Mesangial cell (primary cell): ENCODE measurements at places on chromosomes 7 and 10. TPM values are rescaled to one million over a fixed set of nuclear protein-coding genes. Genes with fewer than 3 reads are reported as not detected.

Gene TAS2R4
- total RNA-seq: 0.25 TPM in 1 of 2 replicates, not detected in the other

Gene ZNHIT1
- total RNA-seq: 94.8 and 117 TPM in 2 replicates

Gene AGFG2
- total RNA-seq: 11.8 and 20.7 TPM in 2 replicates

Gene CYCS
- 21.3 and 55.9 TPM in 2 replicates for total RNA-seq

Gene SH2D4B
- total RNA-seq: under 0.01 TPM in 1 of 2 replicates, not detected in the other

Gene TRIM24
- total RNA-seq: 18.3 and 18.9 TPM in 2 replicates

Gene SEMA4G
- total RNA-seq: 1.6 and 18.0 TPM in 2 replicates

Gene MCMBP
- total RNA-seq: 36.1 and 50.2 TPM in 2 replicates

Gene PCGF5
- total RNA-seq: 21.6 and 22.7 TPM in 2 replicates

Gene EPO
- total RNA-seq: not detected in 2 replicates

Gene SLC39A12
- not detected in 2 replicates for total RNA-seq

Gene SUN3
- total RNA-seq: 0.51 TPM in 1 of 2 replicates, not detected in the other

Gene UCN3
- not detected in 2 replicates for total RNA-seq

Gene LDB3
- under 0.01 and 0.13 TPM in 2 replicates for total RNA-seq

Gene CARD11
- total RNA-seq: 17.6 and 38.8 TPM in 2 replicates

Gene UCMA
- not detected in 2 replicates for total RNA-seq

Gene C10orf105
- total RNA-seq: not detected in 2 replicates

Gene PAX4
- not detected in 2 replicates for total RNA-seq

Gene SEMA3C
- total RNA-seq: 72.4 and 161 TPM in 2 replicates

Gene HTR7
- 0.13 and 0.49 TPM in 2 replicates for total RNA-seq

Gene LRRC61
- total RNA-seq: 21.7 and 40.2 TPM in 2 replicates

Gene IGF2BP3
- total RNA-seq: 27.7 and 39.0 TPM in 2 replicates

Gene TCAF2
- total RNA-seq: 0.38 and 0.98 TPM in 2 replicates

Gene TCF7L2
- 6.2 and 8.9 TPM in 2 replicates for total RNA-seq

Gene HABP2
- total RNA-seq: 0.16 and 1.3 TPM in 2 replicates

Gene TRIM73
- 0.89 TPM in 1 of 2 replicates, not detected in the other for total RNA-seq

Gene ARHGEF5
- 16.1 and 25.6 TPM in 2 replicates for total RNA-seq

Gene SPDYE1
- not detected in 2 replicates for total RNA-seq

Gene NME8
- total RNA-seq: not detected in 2 replicates

Gene FAM131B
- total RNA-seq: 0.33 and 2.2 TPM in 2 replicates

Gene TRIM74
- total RNA-seq: 0.13 and 0.16 TPM in 2 replicates

Gene BTBD16
- total RNA-seq: 1.4 TPM in 1 of 2 replicates, not detected in the other

Gene ESYT2
- total RNA-seq: 44.3 and 74.9 TPM in 2 replicates

Gene KLLN
- 0.13 and 0.49 TPM in 2 replicates for total RNA-seq

Gene VPS50
- 9.3 and 14.1 TPM in 2 replicates for total RNA-seq

Gene ITIH2
- total RNA-seq: not detected in 2 replicates

Gene GNG11
- 16.4 and 22.0 TPM in 2 replicates for total RNA-seq

Gene TAS2R38
- not detected in 2 replicates for total RNA-seq

Gene PAPOLB
- total RNA-seq: under 0.01 TPM in 1 of 2 replicates, not detected in the other

Gene PPA1
- 124 and 168 TPM in 2 replicates for total RNA-seq

Gene ERVW-1
- not detected in 2 replicates for total RNA-seq

Gene MBL2
- not detected in 2 replicates for total RNA-seq

Gene UNCX
- not detected in 2 replicates for total RNA-seq

Gene MKX
- 0.98 and 3.0 TPM in 2 replicates for total RNA-seq

Gene ACSM6
- not detected in 2 replicates for total RNA-seq

Gene SPDYE2
- total RNA-seq: not detected in 2 replicates

Gene SORBS1
- total RNA-seq: 1.3 and 2.8 TPM in 2 replicates

Gene NEUROG3
- not detected in 2 replicates for total RNA-seq

Gene PON1
- total RNA-seq: under 0.01 TPM in 1 of 2 replicates, not detected in the other

Gene PPP1R3C
- 1.8 and 8.2 TPM in 2 replicates for total RNA-seq

Gene ZNF467
- total RNA-seq: 0.49 and 12.8 TPM in 2 replicates

Gene NACAD
- total RNA-seq: 6.0 and 9.4 TPM in 2 replicates

Gene PPP1R17
- total RNA-seq: not detected in 2 replicates

Gene ZC3HAV1L
- total RNA-seq: 18.4 and 22.8 TPM in 2 replicates
